ENCODE measurements at places on chromosomes 11 and 22.
A peak's percentile ranks its signal among the peaks of the same experiment; 100 is the strongest.

DNA sequence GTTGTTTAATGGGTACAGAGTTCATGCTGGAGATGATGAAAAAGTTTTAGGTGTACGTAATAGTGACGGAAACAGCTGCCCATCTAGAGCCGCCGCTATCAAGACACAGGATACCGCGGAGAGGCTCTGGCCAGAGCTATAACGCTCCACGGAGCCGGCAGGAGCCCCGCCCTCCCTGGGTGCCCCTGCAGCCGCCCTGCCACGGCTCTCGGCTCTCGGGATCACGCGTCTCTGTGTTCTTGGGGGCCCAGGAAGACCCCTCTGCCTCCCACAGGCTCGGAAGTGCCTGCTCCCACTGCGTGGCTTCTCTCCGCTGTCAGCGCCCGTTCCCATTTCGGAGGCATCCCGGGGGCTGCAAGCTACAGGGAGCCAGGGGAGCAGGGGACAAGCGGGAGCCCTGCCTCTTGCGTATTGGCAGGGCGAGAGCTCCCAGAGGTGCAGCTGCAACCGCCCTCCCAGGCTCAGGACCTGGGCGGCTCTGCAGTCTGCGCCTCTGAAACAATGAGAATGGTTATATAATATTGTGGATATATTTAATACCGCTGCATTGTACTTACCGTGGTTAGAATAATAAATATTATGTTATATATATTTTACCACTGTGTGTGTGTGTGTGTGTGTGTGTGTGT, 13.7 kb downstream of the GLYATL2 start:
- DNase-seq = no peak

GRCh38 chr11:6799402-6799801, at the start of gene OR6A2:
Gene OR6A2 (minus strand): TSS chr11:6799689. CDS start chr11:6795708, 3,981 bp downstream.
- DNase-seq = peak; percentile 72

GRCh38 chr11:69382131-69383128, 88.5 kb downstream of the MYEOV start:
- DNase-seq = no peak

DNA sequence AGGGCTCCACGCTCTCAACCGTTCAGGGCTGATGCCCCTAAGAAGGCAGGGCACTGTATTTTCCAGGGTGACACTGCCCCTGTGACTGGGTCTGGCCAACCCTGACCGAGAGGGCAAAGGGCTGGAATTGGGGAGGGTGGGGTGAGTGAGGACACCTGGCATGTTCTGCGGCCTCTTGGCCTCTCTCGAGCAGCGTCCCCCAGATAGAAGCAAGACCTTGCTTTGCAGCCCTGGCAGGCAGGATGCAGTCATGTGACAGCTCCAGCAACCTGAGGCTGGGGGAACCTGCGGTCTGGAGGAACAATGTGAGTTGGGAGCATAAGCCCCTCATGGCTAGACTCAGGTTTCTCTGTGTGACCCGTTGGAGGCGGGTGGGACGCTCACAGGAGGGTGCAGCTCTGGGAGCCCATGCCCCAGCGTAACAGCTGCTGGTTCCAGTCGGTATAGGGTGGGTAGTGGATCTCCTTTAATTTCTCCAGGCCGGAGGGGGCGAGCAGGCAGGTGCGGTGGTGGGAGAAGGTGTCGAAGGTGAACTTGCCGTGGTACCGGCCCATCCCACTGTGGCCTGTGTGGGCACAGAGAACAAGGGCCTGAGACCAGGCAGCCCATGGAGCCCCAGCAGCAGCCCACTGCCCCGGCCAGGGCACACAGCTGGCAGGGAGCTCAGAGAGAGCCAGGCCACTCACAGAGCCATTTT, 11.4 kb downstream of the ALDH3B2 start:
- no peak for DNase-seq

Data from ELR (cell line).